Stimulated activated CD4-positive, alpha-beta T cell treated with anti-CD3 and anti-CD28 coated beads, Interleukin-2, amount 100 ng/mL, for 48 hours (primary cell): ENCODE measurements at places on chromosomes 2 and 18.

GRCh38 chr2:88824951-88825350 is 133.5 kb downstream of the RPIA start:
- no peak for DNase-seq

GRCh38 chr2:46313063-46313462 is 15.9 kb downstream of the EPAS1 start:
- DNase-seq, result no peak

DNA sequence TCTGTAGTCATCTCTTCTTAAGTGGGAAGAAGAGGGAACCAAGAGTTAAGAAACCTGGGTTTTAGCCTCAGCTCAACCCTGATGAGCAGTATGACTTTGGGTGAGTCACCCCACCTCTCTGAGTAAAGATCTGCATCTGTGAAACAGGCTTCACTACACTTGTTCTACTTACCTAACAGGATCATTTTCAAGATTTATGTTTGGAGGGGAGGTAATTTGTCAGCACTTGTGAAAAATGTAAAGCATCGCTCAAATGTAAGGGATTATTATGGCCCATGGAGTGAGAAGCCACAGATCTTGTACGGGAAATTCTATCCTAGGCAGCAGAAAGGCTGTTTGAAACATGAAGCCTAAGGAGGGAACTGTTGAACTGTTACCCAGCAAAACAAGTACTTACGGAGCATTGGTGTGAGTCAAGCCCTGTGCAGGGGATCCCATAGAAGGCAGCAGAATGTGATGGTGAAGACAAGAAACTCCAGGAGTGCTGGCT is 160.6 kb downstream of the PRKCE start:
- DNase-seq, result no peak

GRCh38 chr2:170276925-170277629 is 99.1 kb downstream of the MYO3B start:
- DNase-seq, result no peak

- DNase-seq, result no peak
Measured at GRCh38 chr2:233498126-233498525, 68.5 kb downstream of the USP40 start.

- no peak for DNase-seq
Measured at GRCh38 chr18:6145645-6146306, 250.5 kb upstream of the TMEM200C start.

DNA sequence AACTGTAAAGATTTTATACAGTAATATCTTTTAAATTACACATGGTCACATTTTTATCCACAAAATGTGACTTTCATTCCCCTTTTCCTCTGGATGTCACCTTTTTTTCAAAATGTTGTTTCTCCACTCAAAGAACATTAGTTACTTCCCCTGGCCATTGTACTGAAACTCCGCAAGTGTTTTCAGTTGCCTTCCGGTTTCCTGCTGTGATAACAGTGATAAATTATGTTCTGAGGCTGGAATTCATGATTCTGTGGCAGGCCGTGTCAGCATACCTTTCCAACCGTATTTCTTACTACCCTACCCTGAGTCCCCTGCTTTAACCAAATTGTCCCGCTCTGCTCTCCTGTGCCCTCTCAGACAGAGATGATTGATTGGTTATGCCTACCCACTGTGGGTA is 53.5 kb downstream of the MGAT5 start:
- DNase-seq, result no peak

- no peak for DNase-seq
Measured at GRCh38 chr2:159735648-159736047, 23.3 kb downstream of the MARCHF7 start.

DNA sequence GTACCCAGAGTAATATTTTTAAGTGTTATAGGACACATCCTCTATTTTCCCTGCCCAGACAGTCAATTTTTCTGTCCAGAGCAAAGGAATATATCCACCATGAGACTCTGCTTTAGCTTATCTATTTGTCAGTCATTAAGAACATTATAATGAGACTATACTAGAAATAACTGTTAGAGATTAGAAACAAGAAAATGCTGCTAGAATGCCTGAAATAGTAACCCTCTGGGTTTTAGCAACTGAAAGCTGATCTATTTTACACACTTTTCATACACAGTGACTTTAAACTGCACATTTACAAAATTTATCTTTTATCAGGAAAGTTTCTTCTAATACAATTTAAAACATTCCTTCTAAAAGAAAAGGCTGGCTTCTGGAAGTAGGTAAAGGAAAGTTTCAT is 39.6 kb downstream of the MBD2 start:
- no peak for DNase-seq

GRCh38 chr18:78727057-78727739 is 252.4 kb upstream of the SALL3 start:
- DNase-seq, result no peak

- peak; percentile 18 for DNase-seq
Measured at GRCh38 chr2:64819774-64820688, 166.3 kb upstream of the SERTAD2 start.
